ENCODE measurements at places on chromosomes 1 and 21.
A peak's percentile ranks its signal among the peaks of the same experiment; 100 is the strongest.

GRCh38 chr21:28427394-28428022, 565.2 kb downstream of the LTN1 start:
- H3K27ac ChIP-seq = no peak overlapping the region
- H3K4me1 ChIP-seq = no peaks in the 10 kb centered on the region
- no peaks in the 10 kb centered on the region for H3K36me3 ChIP-seq
- no peak for DNase-seq

DNA sequence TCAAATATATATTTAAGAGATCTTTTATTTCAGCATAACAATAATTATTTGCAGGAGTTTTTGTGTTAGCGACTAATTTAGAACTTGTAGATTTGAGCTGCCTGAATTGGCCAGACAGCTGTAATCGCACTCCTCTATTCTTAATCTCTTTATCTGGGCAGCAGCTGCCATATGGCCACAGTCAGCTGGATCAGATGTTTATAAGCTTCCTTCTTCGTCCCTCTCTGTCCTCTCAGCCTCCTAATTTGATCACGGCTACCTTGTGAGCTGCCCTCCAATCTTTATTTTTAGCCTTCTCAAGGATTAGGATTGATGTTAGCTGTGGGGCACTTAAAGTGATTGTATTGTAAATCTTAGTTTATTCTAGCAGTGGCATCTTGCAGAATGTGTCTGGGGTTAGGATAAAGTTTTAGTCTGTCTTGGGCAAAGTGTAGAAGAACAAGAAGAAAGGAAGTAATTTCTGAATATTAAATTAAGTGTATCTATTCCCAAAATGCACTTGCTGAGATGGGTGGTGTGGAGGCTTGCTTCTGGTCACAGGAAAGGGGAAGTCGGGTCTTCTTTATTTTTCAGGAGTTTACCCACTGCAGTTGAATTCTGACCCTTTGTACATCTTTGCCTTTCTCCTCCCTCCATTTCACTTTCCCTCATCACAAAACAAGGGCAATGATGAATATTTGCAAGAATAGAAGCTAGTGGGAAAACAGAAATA, 1.1 kb downstream of the ZBTB18 start:
- no peak for DNase-seq
- peaks cover 19% of the 10 kb centered on the region for H3K4me1 ChIP-seq
- peaks cover 8% of the 10 kb centered on the region for H3K36me3 ChIP-seq
- no peak overlapping the region for H3K27ac ChIP-seq
- no peak overlapping the region for H3K4me3 ChIP-seq

GRCh38 chr1:22717037-22717760, 6.6 kb downstream of the EPHB2 start:
- H3K27ac ChIP-seq = no peak overlapping the region
- no peaks in the 10 kb centered on the region for H3K4me1 ChIP-seq
- H3K4me3 ChIP-seq = no peak overlapping the region

GRCh38 chr1:205250699-205251098, 23.0 kb downstream of the TMCC2 start:
- H3K27me3 ChIP-seq = no peaks in the 10 kb centered on the region
- H3K27ac ChIP-seq = no peak overlapping the region
- peaks cover 18% of the 10 kb centered on the region for H3K4me1 ChIP-seq
- no peak for DNase-seq
- no peaks in the 10 kb centered on the region for H3K36me3 ChIP-seq

DNA sequence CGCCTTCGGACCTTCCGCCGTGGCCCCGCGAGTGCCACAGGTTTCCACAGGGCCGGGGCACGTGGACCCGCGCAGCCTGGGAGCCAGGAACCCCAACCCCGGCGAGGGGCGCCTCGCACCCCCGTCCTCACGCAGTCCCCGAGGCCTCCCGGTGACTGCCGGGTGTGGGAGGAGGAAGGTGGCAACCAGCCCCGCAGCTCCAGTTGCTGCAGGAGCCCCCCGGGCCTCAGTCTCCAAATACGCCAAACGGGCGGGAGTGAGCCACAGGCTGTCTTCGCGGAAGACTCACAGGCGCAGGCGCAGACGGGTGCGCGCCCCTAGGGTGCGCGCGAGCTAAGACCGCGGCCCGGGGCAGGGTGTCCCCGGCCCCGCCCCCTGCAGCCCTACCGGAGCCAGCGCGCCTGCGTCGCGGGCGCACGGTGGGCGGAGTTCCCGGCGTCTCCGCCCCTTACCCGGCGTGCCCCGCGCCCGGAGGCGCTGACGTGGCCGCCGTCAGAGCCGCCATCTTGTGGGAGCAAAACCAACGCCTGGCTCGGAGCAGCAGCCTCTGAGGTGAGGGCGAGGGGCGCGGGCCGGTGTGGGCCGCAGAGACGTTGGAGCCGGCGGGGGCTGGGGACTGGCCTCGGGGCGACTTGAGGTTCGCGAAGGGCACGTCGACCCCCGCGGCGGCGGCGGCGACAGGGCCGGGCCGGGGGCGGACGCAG, at the start of gene ARF1:
ARF1 (plus strand) TSS at position 495 of the 704 bp plus-strand sequence. CDS start 14,407 bp downstream, outside the sequence.
- peak; percentile 89 for DNase-seq
- peak within 1 kb of the TSS; percentile 89 for H3K4me3 ChIP-seq
- no peaks in the 10 kb centered on the region for H3K27me3 ChIP-seq
- peak within 1 kb of the TSS; percentile 92 for H3K27ac ChIP-seq

DNA sequence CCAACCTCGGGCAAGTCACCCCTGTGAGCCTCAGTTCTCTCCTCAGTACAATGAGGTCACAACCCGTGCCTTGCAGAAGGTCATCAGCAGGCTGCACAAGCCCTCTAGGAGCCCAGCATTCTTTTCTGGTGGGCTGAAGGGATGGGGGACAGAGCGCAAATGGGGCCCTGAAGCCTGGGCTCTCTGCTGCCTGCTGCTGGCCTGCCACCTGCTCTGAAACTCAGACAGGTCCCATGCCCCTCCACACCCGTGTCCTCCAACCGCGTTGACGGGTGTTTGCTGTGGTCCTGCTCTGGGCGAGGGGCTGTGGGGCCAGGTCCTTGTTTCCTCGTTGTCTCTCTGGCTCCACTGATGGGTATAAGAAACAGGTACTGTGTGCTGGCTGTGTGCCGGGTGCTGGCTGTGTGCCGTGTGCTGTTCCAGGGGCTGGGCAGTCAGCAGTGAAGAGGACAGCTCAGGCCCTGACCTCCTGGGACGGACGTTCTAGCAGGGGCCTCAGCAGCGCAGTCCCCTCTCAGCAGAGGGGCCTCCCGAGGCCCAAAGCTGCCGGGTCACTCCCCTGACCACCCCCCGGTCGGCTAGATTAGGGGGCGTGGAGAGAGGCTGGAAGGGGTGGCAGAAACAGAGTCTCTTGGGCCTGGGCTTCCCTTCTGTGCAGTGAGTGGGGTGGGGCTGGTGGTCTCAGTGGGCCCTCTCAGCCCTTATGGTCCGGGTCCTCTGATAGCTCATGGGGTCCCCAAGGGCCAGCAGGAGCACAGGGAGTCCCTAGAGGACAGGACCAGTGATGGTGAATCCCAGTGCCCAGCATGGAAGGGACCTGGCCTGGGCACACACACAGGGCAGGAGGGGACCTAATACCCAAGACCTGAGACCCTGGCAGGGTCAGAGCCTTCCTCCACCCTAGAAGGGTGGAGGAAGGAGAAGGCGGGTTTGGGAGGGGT, 42.1 kb downstream of the DMRTB1 start:
- no peak overlapping the region for H3K27ac ChIP-seq
- no peaks in the 10 kb centered on the region for H3K27me3 ChIP-seq
- no peaks in the 10 kb centered on the region for H3K4me1 ChIP-seq
- no peaks in the 10 kb centered on the region for H3K36me3 ChIP-seq
- DNase-seq = no peak
- no peak overlapping the region for H3K4me3 ChIP-seq

GRCh38 chr1:38285807-38286530, 239.4 kb upstream of the POU3F1 start:
- DNase-seq = no peak
- H3K4me1 ChIP-seq = no peaks in the 10 kb centered on the region
- peaks cover 13% of the 10 kb centered on the region for H3K27me3 ChIP-seq
- H3K36me3 ChIP-seq = no peaks in the 10 kb centered on the region

GRCh38 chr1:117591252-117591651, 14.6 kb upstream of the TENT5C start:
- no peaks in the 10 kb centered on the region for H3K4me1 ChIP-seq
- no peak overlapping the region for H3K4me3 ChIP-seq
- no peak for DNase-seq
- no peaks in the 10 kb centered on the region for H3K36me3 ChIP-seq
- no peak overlapping the region for H3K27ac ChIP-seq

- H3K4me3 ChIP-seq = no peak overlapping the region
- no peaks in the 10 kb centered on the region for H3K27me3 ChIP-seq
- peaks cover 63% of the 10 kb centered on the region for H3K4me1 ChIP-seq
- no peak overlapping the region for H3K27ac ChIP-seq
- no peaks in the 10 kb centered on the region for H3K36me3 ChIP-seq
Observed at GRCh38 chr1:203276408-203276807, 28.9 kb upstream of the BTG2 start.

DNA sequence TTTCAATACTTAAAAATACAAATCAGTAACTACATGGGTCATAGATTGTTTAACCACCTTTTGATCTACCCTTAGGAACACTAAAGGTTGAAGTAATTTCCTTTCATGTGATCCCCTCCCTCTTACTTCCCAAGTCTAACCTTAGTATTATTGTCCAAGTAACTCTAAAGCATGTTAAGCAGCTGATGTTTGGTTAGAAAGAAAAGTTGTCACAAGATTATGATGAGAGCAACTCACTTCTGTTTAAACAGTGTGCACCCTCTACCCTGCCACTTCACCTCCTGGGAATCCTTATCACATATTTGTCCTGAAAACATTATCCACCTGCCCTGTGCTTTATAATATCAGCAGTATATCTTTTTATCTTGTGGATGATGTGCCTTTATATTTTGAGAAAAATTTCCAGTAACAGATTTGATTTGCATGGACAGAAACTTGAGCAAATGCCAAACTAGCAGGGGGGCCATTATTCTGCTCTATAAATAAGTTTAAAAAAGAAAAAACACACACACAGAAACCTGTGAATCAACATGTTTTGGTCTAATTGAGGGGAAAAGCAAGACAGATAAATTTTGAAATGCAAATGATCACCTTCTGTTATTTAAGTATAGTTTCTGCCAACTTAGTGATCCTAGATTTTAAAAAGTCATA, 194.3 kb downstream of the RPS6KC1 start:
- H3K27me3 ChIP-seq = no peaks in the 10 kb centered on the region
- H3K27ac ChIP-seq = no peak overlapping the region
- DNase-seq = no peak

GRCh38 chr1:43270421-43271095, 775 bp downstream of the TMEM125 start:
- H3K4me1 ChIP-seq = peaks cover 22% of the 10 kb centered on the region
- DNase-seq = no peak
- H3K4me3 ChIP-seq = no peak overlapping the region
- peaks cover 7% of the 10 kb centered on the region for H3K36me3 ChIP-seq

DNA sequence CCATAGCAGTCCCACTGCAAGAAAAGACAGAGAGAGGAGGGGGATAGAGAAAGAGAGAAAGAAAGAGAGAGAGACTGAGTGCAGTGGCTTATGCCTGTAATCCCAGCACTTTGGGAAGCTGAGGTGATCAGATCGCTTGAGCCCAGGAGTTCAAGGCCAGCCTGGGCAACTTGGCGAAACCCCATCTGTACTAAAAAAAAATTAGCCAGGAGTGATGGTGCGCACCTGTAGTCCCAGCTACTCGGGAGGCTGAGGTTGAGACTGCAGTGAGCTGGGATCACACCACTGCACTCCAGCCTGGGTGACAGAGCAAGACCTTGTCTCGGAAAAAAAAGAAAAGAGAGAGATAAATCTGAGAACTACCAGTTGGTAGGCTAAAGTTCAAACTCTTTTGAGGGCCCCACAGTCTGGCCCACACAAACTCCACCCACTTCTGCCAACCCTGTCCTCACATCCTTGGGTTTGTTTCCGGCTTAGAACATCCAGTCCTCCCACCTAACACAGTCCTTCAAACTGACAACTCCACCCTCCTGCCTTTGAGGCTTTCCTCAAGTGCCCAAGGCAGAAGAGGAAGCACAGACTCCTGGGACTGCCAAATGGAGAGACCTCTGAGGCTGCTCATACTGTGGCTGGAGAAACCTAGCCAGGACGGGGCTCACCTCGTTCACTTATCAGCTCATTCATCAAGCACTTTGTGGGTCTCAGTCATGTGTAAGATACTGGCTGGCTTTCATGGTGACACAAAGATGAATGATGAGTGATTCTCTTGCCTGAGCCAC, 20.1 kb downstream of the TFAP2E start:
- DNase-seq = no peak
- peaks cover 12% of the 10 kb centered on the region for H3K4me1 ChIP-seq
- H3K36me3 ChIP-seq = peaks cover 12% of the 10 kb centered on the region
- H3K27ac ChIP-seq = peak overlapping the region; percentile 62
- no peak overlapping the region for H3K4me3 ChIP-seq

GRCh38 chr1:154864189-154864975, 5.7 kb downstream of the KCNN3 start:
- H3K4me1 ChIP-seq = peaks cover 20% of the 10 kb centered on the region
- no peak for DNase-seq
- no peak overlapping the region for H3K27ac ChIP-seq
- no peaks in the 10 kb centered on the region for H3K36me3 ChIP-seq

GRCh38 chr1:30410153-30410851, 313.1 kb downstream of the MATN1 start:
- H3K27me3 ChIP-seq = peaks cover 3% of the 10 kb centered on the region
- no peaks in the 10 kb centered on the region for H3K36me3 ChIP-seq
- peak; percentile 3 for DNase-seq
- no peak overlapping the region for H3K27ac ChIP-seq

- peak overlapping the region; percentile 58 for H3K4me3 ChIP-seq
- no peaks in the 10 kb centered on the region for H3K27me3 ChIP-seq
- peaks cover 46% of the 10 kb centered on the region for H3K36me3 ChIP-seq
- DNase-seq = no peak
Observed at GRCh38 chr1:119988306-119989062, 81.0 kb downstream of the NOTCH2 start.

GRCh38 chr1:180053594-180054567, 99.3 kb downstream of the CEP350 start:
- H3K27ac ChIP-seq = no peak overlapping the region
- DNase-seq = no peak
- no peaks in the 10 kb centered on the region for H3K27me3 ChIP-seq
- H3K4me3 ChIP-seq = no peak overlapping the region

DNA sequence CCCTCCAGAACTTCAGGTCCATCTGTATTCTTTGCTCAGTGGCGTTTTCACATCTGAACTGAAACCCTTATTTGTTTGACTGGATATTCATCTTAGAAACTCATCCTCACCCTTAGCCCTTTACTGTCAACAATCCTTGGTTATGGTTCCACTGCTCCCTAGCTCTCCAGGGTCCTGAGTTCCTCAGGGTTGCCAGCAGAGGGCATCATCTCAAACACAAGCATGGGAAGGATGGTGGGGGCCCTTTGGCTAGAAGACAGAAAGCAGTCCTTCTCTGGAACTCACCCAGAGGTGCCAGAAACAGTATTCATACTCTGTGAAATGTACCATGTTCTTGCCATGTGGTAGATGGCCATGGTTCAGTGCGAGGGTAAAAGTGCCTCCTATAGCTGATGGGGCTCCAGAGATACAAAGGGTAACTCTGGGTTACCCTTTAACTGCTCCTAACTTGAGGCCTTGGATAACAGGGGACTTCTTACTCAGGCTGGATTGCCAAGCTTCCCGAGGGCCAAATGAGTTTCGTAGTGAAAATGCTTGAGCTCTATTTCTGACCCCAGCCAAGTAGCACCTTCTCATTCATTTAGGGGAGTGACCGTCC, 11.3 kb downstream of the NCSTN start:
- H3K27ac ChIP-seq = no peak overlapping the region
- no peak overlapping the region for H3K4me3 ChIP-seq
- peaks cover 89% of the 10 kb centered on the region for H3K36me3 ChIP-seq
- no peak for DNase-seq
